Activated T-cell treated with anti-CD3 and anti-CD28 coated beads, Interleukin-2, amount 50 U/mL, for 4 hours (primary cell): ENCODE measurements at places on chromosomes 12 and 14. TPM values are rescaled to one million over a fixed set of nuclear protein-coding genes. Genes with fewer than 3 reads are reported as not detected.

The SERPINA9 gene
- total RNA-seq = not detected

The FGD4 gene
- total RNA-seq = 0.22 TPM

The TMTC2 gene
- total RNA-seq = 1.4 TPM

The SLIRP gene
- 220 TPM for total RNA-seq

The NRL gene
- 1.2 TPM for total RNA-seq

The CDKN3 gene
- 9.8 TPM for total RNA-seq

The CCND2 gene
- 1,094 TPM for total RNA-seq

The GLIPR1L1 gene
- not detected for total RNA-seq

The B3GNT4 gene
- 0.16 TPM for total RNA-seq

The ADAM20 gene
- 0.08 TPM for total RNA-seq

The ASIC1 gene
- total RNA-seq = 7.7 TPM

The TAS2R14 gene
- 1.3 TPM for total RNA-seq

The GLI1 gene
- 0.65 TPM for total RNA-seq

The P2RX7 gene
- total RNA-seq = 2.5 TPM

The GLS2 gene
- 2.2 TPM for total RNA-seq

The CNTN1 gene
- total RNA-seq = not detected

The MRPL52 gene
- total RNA-seq = 250 TPM

The ORAI1 gene
- total RNA-seq = 49.8 TPM

The PARP11 gene
- 12.5 TPM for total RNA-seq

The OAS2 gene
- total RNA-seq = 27.8 TPM

The TSPAN19 gene
- not detected for total RNA-seq

The SLC6A13 gene
- 0.81 TPM for total RNA-seq

The SMIM41 gene
- total RNA-seq = not detected

The NGB gene
- total RNA-seq = not detected

The LRCOL1 gene
- not detected for total RNA-seq

The MYF5 gene
- total RNA-seq = not detected

The MYG1 gene
- total RNA-seq = 149 TPM

The C12orf54 gene
- total RNA-seq = not detected
